ENCODE measurements at places on chromosomes 2 and 18. TPM values are rescaled to one million over a fixed set of nuclear protein-coding genes. Genes with fewer than 3 reads are reported as not detected.

The RTP5 gene
- not detected for polyA plus RNA-seq

The ARHGAP28 gene
- polyA plus RNA-seq = 0.35 TPM

The ALPP gene
- not detected for polyA plus RNA-seq

The PPP3R1 gene
- polyA plus RNA-seq = 8.4 TPM

The KCNJ13 gene
- not detected for polyA plus RNA-seq

The SERPINB3 gene
- polyA plus RNA-seq = not detected

The BOK gene
- polyA plus RNA-seq = 1.6 TPM

The FAM117B gene
- 0.49 TPM for polyA plus RNA-seq

The ATIC gene
- 106 TPM for polyA plus RNA-seq

The SLC9A4 gene
- not detected for polyA plus RNA-seq

The FZD7 gene
- polyA plus RNA-seq = 2.3 TPM

The SNORC gene
- polyA plus RNA-seq = 1.6 TPM

The AMER3 gene
- not detected for polyA plus RNA-seq

The DNAJC10 gene
- 17.3 TPM for polyA plus RNA-seq

The UPP2 gene
- not detected for polyA plus RNA-seq

The DPP10 gene
- not detected for polyA plus RNA-seq

The ACVR1C gene
- 0.22 TPM for polyA plus RNA-seq

The CCDC138 gene
- polyA plus RNA-seq = 0.44 TPM

The CCDC178 gene
- polyA plus RNA-seq = not detected

The MTCL1 gene
- polyA plus RNA-seq = 9.6 TPM

The GRB14 gene
- 112 TPM for polyA plus RNA-seq

The OSR1 gene
- 6.3 TPM for polyA plus RNA-seq

The LAMA1 gene
- not detected for polyA plus RNA-seq

The GKN1 gene
- 0.19 TPM for polyA plus RNA-seq

The RGPD8 gene
- polyA plus RNA-seq = 1.2 TPM

The SERPINB5 gene
- 0.03 TPM for polyA plus RNA-seq

The IFIH1 gene
- polyA plus RNA-seq = 3.5 TPM

The CRACDL gene
- 7.9 TPM for polyA plus RNA-seq

The PCARE gene
- polyA plus RNA-seq = 0.04 TPM

The PJVK gene
- polyA plus RNA-seq = 6.6 TPM

The RPRM gene
- polyA plus RNA-seq = not detected

The PROC gene
- polyA plus RNA-seq = not detected

The COL6A3 gene
- 33.5 TPM for polyA plus RNA-seq

The ANKRD30BL gene
- polyA plus RNA-seq = not detected

The SFTPB gene
- 1.2 TPM for polyA plus RNA-seq

The ERICH2 gene
- polyA plus RNA-seq = 0.45 TPM

The DNER gene
- 0.73 TPM for polyA plus RNA-seq

The ANKRD62 gene
- polyA plus RNA-seq = not detected

The CHAC2 gene
- polyA plus RNA-seq = 7.1 TPM

The ACTG2 gene
- 5.6 TPM for polyA plus RNA-seq

The LOXL3 gene
- polyA plus RNA-seq = 2.9 TPM

The CLEC4F gene
- polyA plus RNA-seq = 2.4 TPM

The LRP1B gene
- polyA plus RNA-seq = not detected

The CHRND gene
- polyA plus RNA-seq = 0.03 TPM

The RMND5A gene
- polyA plus RNA-seq = 23.4 TPM

The PDE6D gene
- 14.8 TPM for polyA plus RNA-seq

The WDR7 gene
- 4.8 TPM for polyA plus RNA-seq

The SCN3A gene
- 0.35 TPM for polyA plus RNA-seq

The C2orf15 gene
- not detected for polyA plus RNA-seq

The EIPR1 gene
- 6.8 TPM for polyA plus RNA-seq
